ENCODE measurements at places on chromosomes 7 and 10.

DNA sequence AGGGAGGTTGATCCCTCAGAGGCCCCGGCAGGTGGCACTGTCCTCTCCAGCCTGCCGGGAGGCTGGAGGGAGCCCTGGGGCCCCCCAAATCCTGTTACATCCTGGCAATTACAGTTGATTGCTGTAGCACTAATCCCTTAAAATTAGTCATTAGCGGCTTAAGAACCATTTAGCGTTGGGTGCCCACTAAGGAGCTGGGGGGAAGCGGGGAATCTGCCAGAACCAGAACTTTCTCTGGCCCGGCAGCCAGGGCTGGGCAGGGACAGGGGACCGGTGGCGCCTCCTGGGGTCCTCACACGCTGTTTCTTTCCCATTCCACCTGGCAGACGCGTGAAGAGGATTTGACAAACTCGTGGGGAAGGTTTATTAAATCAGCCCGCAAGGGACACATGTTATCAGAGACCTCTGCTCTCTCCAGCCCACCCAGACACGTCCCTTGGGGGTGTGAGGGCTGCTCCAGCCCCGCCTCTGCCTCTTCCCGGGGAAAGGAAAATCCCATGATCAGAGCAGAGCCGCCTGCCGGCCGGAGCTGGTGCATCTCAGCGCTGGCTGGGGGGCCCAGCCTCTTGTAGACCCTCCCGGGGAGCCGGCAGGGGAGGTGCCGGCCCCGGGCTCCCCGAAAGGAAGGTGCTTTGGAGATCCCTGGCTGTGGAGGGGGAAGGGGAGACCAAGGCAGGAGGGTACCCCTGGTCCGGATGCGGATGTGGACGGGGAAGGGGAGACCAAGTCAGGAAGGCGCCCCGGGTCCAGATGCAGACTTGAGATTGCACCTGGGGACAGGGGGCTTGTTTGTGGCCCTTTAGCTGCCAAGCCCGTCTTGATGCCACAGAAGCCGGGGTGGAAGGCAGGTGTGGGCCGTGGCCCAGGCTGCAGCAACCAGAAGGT lies 142.7 kb downstream of the ELFN1 start:
- DNase-seq = no peak

GRCh38 chr10:71077143-71077581 lies 135.2 kb upstream of the UNC5B start:
- no peak for DNase-seq

DNA sequence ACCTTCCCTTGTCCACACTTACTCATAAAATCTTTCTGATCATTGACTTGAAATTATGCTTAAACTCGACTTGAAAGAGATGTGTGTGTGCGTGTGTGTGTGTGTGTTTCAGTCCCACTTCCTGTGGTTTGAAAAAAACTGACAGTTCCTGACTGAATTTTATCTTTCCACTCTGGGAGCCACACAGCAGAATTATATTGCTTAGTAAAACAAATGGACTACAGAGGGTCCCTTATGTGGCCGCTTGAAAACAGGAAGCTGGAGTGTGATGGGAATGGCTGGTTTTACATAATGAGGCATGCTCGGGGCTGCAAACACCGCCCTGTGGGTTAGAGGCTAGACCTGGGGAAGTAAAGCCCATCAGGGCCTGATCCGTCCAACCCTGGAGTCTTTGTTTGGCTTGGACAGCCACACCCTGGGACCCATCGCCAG lies 54.8 kb downstream of the LYZL1 start:
- no peak for DNase-seq

- no peak for DNase-seq
Observed at GRCh38 chr7:49624611-49625010, 148.8 kb upstream of the VWC2 start.

- DNase-seq = no peak
Observed at GRCh38 chr10:11573497-11573896, 38.0 kb downstream of the USP6NL start.

GRCh38 chr7:2792235-2792634 lies 51.9 kb downstream of the GNA12 start:
- no peak for DNase-seq

GRCh38 chr7:23530405-23530804 lies 1.4 kb downstream of the TRA2A start:
- DNase-seq = no peak

- DNase-seq = no peak
Observed at GRCh38 chr7:2710901-2711551, 23.0 kb downstream of the AMZ1 start.

- DNase-seq = no peak
Observed at GRCh38 chr10:72424561-72424960, 69.8 kb upstream of the DNAJB12 start.

- peak; percentile 20 for DNase-seq
Observed at GRCh38 chr10:100653957-100654781, 91.2 kb upstream of the PAX2 start.

GRCh38 chr7:45511721-45512597 lies 62.2 kb upstream of the ADCY1 start:
- DNase-seq = no peak

- DNase-seq = no peak
Observed at GRCh38 chr7:108480311-108480710, 24.1 kb upstream of the NRCAM start.

GRCh38 chr10:86668297-86669165 lies at the start of gene LDB3:
LDB3 (plus strand) TSS chr10:86668511; CDS start chr10:86668692, 181 bp downstream.
- DNase-seq = no peak

GRCh38 chr7:55558962-55559920 lies 13.1 kb downstream of the VOPP1 start:
- no peak for DNase-seq

- no peak for DNase-seq
Observed at GRCh38 chr7:81195033-81195432, 276.2 kb upstream of the SEMA3C start.

DNA sequence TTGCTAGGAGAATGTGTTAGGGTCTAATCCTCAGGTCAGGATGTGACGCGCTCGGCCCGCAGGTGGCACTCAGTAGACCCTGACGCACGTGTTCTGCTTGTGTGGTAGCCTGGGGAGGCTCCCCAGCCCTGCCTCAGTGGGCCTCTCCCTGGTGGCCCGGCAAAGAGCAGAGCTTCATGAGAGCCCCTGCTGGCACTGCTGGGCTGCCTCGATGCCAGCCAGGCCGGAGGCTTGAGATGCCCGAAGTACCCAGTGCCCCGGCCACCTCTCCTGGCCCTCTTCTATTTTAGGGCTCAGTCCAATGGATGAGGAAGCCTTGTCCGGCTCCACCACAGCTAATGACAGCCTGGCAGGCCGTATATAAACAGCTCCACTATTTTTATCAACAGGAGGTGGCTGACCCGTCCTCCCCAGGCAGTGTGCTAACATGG lies 42.0 kb downstream of the PRF1 start:
- DNase-seq = no peak

- DNase-seq = no peak
Observed at GRCh38 chr10:86389441-86390193, 23.0 kb upstream of the GRID1 start.

- DNase-seq = no peak
Observed at GRCh38 chr7:29435902-29436301, 127.7 kb upstream of the PRR15 start.

GRCh38 chr7:98357751-98358161 lies 43.1 kb downstream of the BAIAP2L1 start:
- no peak for DNase-seq

GRCh38 chr10:127952575-127952869 lies 45.6 kb downstream of the PTPRE start:
- DNase-seq = no peak

- no peak for DNase-seq
Observed at GRCh38 chr10:22491931-22492615, 146.8 kb downstream of the SPAG6 start.

DNA sequence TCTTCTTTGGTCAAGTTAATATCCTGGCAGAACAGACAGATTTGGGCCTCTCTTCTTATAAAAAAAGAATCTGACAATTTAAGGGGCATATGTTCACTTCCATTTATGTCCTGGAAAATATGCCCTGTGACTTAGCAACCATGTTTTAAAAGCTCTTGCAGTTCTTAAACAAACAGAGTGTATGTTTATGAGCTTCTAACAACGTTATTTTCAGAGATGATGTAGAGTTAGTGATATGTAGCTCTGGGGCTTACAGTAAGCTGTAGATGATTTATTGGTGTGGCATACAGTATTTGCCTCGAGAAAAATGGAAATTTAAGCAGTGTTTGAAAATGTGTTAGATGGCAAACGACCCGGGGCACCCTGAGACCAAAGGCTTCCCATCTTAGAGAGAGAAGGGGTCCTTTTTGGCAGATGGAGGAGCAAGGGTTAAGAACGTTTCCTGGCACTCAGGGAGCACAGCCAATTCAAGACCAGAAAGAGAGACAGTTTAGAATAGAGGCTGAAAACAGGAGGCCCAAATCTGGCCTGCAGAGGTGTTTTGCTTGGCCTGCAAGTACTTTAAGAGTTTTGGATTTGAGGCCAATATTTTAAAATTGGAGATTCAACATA lies 397.5 kb downstream of the KCNMA1 start:
- no peak for DNase-seq

DNA sequence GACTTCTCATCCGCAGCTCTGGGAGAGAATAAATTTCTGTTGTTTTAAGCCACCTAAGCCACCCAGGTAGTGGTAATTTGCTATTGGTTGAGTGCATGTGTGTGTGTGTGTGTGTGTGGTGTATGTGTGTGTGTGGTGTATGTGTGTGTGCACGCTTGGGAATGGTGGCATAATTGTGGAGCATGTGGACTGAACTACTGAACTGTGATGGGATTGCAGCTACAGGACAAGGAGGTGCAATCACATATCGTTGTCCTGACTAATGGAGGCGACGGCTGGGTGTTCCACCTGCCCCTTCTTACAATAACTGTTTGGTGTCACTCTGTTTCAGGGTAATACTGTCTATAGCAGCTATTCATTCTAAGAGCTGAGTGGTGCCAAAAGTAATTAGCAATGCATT lies 448.7 kb upstream of the PFKP start:
- DNase-seq = no peak

DNA sequence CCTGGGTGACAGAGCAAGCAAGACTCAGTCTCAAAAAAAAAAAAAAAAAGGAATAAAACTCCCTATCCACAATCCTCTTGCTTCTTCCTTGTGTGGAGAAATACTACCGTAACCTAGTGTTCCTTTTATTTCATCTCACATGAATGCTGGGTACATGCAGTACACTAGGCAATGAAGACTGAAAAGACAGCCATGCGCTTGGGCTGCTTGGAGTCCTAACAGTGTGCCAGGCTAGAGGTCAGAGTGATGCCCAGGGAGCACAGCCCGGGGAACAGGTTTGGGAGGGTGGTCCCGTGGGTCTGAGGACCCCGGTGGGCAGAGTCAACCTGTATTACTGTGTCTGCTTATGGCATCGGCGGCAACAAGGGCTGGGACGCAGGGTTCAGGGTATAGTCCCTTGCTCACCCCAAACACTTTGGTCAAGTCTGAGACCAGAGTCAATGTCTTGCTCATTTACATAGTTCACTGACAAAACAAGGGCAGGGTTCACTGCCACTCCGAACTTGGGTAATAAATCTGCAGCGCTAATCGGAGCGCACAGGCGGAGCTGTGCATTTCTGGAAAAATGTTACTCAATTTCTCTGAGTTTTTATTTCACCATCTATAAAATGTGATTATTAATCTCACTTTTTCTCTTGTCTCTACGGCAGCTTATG lies 118.0 kb downstream of the CLEC2L start:
- no peak for DNase-seq

DNA sequence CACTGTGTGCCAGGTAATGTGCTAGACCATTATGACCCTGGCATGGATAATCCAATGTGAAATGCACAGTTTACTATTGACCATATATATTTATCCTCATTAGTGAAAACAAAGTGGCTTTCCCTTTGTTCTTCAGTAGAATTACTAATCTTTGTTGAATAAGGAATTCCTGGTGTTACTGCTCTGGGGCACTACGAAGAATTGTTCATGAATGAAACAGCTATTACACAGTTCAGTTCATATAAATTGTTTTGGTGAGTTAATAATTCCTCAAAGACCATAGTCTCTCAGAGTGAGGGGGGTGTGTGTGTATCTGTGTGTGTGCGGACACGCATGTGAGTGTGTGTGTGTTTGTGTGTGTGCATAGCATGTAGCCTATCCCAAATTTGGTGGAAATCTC lies 668.0 kb upstream of the MBL2 start:
- DNase-seq = no peak

DNA sequence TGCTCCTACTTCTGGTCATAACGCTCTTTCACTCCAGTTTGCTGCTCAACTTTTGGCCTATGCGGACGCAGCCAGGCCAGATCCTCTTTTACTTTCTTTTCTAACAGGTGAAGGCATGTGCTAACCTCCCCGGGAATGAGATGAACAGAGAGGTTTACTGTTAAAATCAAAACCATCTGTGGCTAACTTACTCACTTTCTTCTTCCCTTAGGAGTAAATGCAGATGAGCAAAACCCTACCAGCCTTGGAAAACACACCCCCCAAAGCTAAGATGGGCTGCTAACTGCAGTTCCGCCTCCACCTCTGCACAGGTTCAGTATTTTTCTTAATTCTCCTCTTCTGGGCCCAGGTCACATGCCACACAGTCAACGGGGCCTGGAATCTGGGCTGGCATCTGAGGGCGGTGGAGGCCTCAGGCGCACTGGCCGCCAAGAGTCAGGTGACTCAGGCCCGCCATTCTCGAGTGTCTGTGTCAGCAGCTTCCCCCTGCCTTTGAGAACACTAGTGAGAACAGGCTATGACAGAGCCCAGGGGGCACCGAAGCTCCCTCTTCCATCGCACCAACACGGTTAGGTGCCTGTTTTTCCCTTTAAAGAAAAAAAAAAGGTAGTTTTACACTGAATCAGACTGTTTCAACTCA lies 11.1 kb downstream of the FAM53B start:
- DNase-seq = peak; percentile 58

- no peak for DNase-seq
Observed at GRCh38 chr10:34584164-34584563, 230.9 kb downstream of the PARD3 start.

DNA sequence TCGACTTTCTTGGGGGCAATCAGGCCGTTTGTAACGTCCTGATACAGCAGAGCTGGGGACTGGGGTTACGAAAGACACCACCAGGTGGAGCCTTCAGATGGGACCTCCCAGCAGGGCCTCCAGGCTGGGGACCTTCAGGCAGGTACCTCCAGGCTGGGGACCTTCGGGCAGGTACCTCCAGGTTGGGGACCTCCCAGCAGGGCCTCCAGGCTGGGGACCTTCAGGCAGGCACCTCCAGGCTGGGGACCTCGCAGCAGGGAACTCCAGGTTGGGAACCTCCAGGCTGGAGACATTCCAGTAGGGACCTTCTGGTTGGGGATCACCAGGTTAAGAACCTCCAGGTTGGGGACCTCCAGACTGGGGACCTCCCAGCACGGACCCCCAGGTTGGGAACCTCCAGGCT lies 23.5 kb upstream of the GPR146 start:
- no peak for DNase-seq

DNA sequence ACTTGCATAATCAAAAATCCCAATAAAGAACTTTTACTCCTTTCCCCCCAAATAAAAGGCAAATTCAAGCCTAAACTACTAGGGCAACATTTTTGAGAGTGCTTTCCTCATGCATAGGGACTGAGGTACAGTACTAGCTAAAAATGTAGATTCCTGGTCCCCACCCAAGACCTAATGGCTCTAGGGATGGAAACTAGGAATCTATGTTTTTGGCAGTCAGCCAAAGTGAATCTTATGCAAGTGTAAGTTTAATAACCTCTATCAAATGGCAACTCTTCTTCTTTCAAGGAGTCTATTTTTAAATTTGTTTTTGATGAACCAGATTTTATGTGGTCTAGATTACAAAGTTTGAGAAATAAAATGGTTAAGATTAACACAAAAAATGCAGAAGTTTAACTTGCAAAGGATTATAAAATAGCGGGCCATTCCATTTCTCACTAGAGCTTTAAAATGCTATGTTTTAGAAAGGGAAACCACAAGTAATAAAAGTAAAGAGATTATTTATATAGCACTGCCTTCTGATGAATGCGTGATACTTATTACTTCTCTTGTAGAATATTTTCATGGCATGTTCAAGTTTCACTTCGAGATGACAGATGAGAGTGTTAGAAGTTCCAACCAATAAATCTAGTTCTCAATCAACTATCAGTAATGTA lies 70.4 kb upstream of the MDFIC start:
- no peak for DNase-seq
